Mammary epithelial cell (primary cell): ENCODE measurements at places on chromosomes 1 and 21. TPM values are rescaled to one million over a fixed set of nuclear protein-coding genes. Genes with fewer than 3 reads are reported as not detected.

DNA sequence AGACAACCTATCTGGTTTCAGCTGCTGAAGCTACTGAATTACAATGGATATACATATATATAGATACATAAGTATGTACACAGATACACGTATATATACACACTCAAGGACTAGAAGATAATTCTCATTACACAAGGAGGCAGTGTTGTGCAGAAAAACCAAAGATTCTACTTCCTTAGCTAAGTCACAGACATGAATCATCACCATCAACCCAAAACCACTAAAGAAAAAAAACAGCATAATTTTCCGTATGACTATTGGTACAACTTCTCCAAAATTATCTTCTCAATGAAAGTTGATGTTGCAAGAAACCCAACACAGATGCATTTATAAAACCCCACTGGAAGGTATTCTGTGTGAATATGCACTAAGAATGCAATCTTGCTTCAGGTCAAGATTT, 36.8 kb upstream of the RPF1 start:
- peak; percentile 83 for DNase-seq

The PKNOX1 gene
- 15.2 and 18.3 TPM in 2 replicates for total RNA-seq

DNA sequence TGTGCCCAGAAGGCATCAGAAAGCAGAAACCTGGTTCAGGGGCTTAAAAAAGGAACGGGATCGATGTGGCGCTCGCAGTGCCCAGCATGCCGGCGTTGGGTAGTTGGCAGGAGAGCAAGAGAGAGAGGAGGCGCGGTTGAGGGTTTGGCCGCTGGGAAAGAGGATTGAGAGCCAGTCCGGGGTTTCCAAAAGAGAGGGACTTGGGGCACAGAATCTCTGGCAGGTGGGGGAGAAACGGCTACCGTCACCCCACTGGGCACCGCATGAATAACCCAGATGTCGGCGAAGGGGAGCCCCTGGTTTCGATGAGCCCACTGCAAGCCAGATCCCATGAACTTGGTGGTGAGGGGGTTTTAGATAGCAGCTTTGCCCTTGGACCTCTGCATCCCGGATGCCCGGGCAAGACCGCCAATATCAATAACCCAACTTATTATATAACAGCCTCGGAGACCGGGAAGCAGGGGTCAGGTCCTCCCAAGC, 60.4 kb upstream of the ACOT11 start:
- DNase-seq: no peak

The CLDN17 gene
- total RNA-seq: not detected in 2 replicates

- no peak for DNase-seq
Observed at GRCh38 chr1:203547147-203547546, 53.2 kb downstream of the OPTC start.

The FMO1 gene
- total RNA-seq: 0.67 TPM

DNA sequence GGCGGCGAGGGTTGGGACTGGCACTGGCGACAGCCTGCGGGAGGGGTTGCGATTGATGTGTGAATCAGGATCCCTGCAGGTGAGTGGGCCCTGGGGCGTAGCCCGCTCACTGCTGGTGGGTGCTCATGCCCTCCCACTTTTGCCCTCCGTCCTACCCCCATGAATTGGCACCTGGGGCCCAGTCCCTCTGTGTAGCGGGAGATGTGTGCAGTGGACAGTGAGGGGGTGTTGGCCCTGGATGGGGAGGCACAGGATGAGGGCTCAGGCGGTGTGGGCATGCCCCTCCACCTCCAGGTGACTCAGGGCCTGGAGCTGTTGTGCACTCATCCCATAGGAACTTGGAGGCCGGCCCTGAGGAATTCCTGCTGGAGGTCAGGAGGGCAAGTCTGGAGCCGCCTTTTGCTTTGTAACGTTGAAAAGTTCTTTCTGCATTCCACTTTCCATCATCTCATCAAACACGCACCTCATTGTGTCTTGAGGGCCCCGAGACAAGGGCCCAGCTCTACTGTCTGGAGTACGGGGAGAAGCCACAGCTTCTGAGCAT, 3.0 kb downstream of the PEAR1 start:
- peak; percentile 88 for DNase-seq

GRCh38 chr1:161890574-161890973, 124.5 kb downstream of the ATF6 start:
- no peak for DNase-seq
